ENCODE measurements at places on chromosomes 3 and 15.

GRCh38 chr3:162292409-162292808, 795.8 kb downstream of the OTOL1 start:
- DNase-seq, result no peak

DNA sequence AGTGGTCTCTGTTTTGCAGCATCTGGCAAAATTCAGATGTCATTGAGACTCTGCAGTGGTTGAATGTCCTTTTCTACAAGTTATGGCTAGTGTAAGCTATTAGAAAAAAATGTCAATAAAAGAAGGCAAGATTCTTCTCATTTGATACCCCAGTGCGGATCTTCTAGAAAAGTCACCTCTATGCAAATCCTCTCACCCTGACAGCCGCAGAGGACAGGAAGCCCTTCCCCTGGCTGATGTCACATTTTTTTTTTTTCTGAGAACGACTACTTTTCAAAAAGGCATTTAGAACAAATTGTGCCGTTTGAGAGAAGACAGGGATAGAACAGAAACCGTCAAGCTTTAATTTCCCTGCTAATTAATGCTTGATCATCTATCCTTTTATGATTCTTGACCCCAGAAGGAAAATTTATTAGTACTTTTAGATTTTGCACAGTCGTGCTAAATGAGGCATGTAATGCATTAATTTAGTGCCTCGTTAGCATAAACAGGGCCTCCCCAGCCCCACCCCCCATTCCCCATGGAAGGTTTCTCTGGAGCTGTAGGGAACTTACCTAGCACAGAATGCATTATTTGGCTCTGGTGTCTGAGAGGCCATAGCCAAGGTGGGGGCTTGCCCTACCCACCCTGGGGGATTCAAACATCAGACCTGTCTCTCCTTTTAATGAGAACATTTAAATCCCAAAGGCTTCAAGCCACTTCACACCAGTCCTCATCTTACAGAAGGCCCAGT, 183.8 kb downstream of the OPA1 start:
- no peak for DNase-seq

DNA sequence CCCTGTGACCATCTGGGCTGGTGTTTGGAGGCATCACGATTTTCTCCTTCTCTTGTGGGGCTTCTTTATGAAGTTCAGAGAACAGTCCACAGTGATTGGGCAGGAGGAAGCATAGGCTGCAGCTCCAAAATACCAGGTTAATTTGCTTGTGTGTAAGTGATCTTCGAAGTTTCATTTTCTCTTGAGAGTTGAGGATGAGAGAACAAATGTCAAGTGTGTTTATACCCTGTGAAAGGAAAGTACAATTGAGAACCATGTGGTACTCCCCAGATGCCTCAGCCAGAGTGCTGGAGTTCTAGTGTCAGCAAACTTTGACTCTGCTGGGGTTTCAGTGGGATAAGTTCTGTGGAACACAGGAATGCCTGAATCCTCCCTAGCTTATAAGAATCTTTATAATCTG, 357.1 kb upstream of the CFAP20DC start:
- DNase-seq, result no peak

- DNase-seq, result peak; percentile 42
Measured at GRCh38 chr15:62850318-62850717, 192.2 kb upstream of the TPM1 start.

- DNase-seq, result no peak
Measured at GRCh38 chr3:10632741-10633140, 127.4 kb upstream of the ATP2B2 start.
